Endodermal cell (in vitro differentiated cells): ENCODE measurements at places on chromosomes 2 and 18. TPM values are rescaled to one million over a fixed set of nuclear protein-coding genes. Genes with fewer than 3 reads are reported as not detected.

GRCh38 chr2:144307711-144308110 is 212.2 kb downstream of the ZEB2 start:
- H3K27ac ChIP-seq, result no peak overlapping the region
- no peak for DNase-seq
- no peak overlapping the region for H3K4me3 ChIP-seq

AQP12B gene
- total RNA-seq, result 0.23 TPM in 1 of 3 replicates, not detected in the others

GRCh38 chr18:74519320-74520095 is 14.8 kb upstream of the CNDP1 start:
- no peak for DNase-seq
- H3K27me3 ChIP-seq, result no peaks in the 10 kb centered on the region
- no peak overlapping the region for H3K4me3 ChIP-seq
- peaks cover 72% of the 10 kb centered on the region for H3K36me3 ChIP-seq
- no peaks in the 10 kb centered on the region for H3K4me1 ChIP-seq
- H3K27ac ChIP-seq, result no peak overlapping the region

DNA sequence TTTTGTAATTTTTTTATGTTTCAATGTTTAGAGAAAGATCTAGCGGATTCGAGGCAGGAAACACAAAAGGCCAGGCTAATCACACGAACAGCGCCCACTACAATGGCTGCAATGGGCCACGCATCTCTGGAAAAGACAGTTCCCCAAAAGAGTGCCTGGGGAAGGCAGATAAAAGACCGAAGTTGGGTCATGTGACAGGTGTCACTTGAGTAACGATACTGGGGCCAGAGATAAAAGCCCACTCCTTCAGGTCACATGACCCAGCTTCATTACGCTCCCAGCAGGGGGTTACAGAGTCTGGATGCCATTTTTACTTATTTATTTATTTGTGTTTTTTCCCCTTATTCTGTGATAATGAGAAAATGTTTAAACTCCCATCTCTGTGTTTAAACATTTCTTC is 95.4 kb downstream of the CDK15 start:
- no peaks in the 10 kb centered on the region for H3K27me3 ChIP-seq
- H3K4me3 ChIP-seq, result no peak overlapping the region
- peaks cover 11% of the 10 kb centered on the region for H3K4me1 ChIP-seq
- no peak for DNase-seq

NEURL3 gene
- not detected in 3 replicates for total RNA-seq

TMEM182 gene
- total RNA-seq, result 4.2 to 6.6 TPM (median 5.7 TPM) in 3 replicates

GRCh38 chr2:14255135-14255820 is 377.2 kb upstream of the LRATD1 start:
- H3K4me3 ChIP-seq, result no peak overlapping the region
- peak; percentile 87 for DNase-seq
- no peak overlapping the region for H3K27ac ChIP-seq
- peaks cover 4% of the 10 kb centered on the region for H3K4me1 ChIP-seq
- no peaks in the 10 kb centered on the region for H3K36me3 ChIP-seq

- DNase-seq, result peak; percentile 50
- H3K27me3 ChIP-seq, result no peaks in the 10 kb centered on the region
- no peak overlapping the region for H3K27ac ChIP-seq
- no peaks in the 10 kb centered on the region for H3K36me3 ChIP-seq
Observed at GRCh38 chr2:241774419-241775222, 2.0 kb upstream of the GAL3ST2 start.

GRCh38 chr18:45248240-45248903 is 366.9 kb upstream of the SLC14A2 start:
- H3K36me3 ChIP-seq, result no peaks in the 10 kb centered on the region
- no peaks in the 10 kb centered on the region for H3K4me1 ChIP-seq
- no peaks in the 10 kb centered on the region for H3K27me3 ChIP-seq
- no peak overlapping the region for H3K4me3 ChIP-seq

DNA sequence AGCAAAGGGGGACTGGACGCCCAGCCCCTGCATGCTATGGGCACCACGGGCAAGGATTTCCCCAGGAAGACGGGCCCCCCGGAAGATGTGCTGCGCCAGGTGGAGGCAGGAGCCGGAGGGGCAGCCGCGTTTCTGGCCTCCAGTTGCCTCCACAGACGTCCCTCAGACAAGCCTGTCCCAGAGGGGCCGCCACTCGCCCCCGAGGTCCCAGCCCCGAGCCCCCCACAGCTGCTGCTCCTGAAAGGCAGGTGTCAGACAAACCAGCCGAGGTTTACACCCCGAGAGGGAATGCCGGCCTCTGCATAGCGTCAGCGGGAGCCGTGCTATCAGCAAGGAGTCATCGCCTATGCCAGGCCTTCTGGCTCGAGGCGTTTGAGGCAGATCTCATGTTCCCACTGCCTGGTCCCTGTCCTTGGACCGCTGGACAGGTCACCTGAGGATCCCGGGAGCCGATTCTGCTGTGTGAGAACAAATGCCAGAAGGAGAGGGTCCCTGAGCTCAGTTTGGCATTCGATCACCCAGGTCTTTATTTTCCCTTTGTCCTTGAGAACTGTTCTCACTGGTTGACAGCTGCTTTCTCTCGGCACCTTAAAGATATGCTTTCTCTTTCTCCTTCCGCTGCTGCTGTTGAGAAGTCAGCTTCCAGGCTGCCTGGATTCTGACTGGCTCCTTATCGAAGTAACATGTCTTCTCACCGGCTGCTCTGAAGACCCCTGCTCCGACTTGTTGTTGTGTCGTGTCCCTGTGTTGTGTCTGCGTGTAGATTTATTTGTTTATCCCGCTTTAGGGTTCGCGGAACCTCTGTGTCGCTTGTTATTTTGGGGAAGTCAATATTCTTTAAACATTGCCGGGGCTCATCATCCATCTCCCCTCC is 20.6 kb downstream of the CROCC2 start:
- no peaks in the 10 kb centered on the region for H3K36me3 ChIP-seq
- no peak overlapping the region for H3K27ac ChIP-seq
- H3K27me3 ChIP-seq, result no peaks in the 10 kb centered on the region

ABCG8 gene
- not detected in 2 replicates for total RNA-seq

CCDC178 gene
- 0.22 and 0.29 TPM in 2 replicates for total RNA-seq

DNA sequence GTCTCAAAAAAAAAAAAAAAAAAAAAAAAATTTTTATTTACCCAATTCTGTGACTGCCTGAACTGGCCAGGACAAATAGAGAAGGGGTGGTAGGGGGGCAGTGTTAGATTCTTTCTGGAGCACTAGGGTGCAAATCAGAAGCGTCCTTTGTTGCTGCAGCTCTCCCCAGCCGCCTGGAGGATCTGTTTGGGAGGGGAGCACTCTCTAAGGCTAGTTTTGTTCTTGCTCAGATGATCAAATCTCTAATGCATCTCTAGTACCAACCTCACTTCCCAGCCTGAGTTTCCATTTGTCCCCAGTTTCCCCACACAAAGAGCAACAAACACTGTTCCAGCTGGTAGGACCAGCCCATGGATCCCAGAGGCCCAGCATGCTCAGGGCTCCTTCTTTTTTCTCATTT is 83.0 kb downstream of the GBX2 start:
- H3K4me1 ChIP-seq, result peaks cover 17% of the 10 kb centered on the region
- no peak for DNase-seq
- peak overlapping the region; percentile 67 for H3K27ac ChIP-seq

DNA sequence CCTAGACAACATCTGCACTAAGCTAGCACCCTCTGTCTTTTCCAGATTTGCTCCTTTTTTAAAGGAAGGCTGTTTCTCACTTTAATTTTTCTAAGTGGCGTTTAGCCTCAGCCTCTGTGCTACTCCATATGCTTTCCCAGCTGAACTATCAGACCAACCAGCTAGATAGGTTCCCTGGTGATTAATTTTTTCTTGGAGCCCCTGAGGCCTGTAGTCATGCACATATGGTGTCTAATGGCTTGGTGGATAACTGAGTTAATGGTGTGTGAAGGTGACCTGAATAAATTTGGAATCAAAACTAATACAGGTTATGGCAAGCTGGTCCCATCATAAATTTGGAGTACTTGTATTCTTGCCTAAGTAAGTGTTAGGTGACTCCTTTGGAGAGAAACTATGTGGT is 135.5 kb downstream of the MGAT5 start:
- no peak overlapping the region for H3K27ac ChIP-seq
- no peaks in the 10 kb centered on the region for H3K4me1 ChIP-seq
- no peaks in the 10 kb centered on the region for H3K27me3 ChIP-seq
- H3K36me3 ChIP-seq, result no peaks in the 10 kb centered on the region

ADI1 gene
- 40.1 and 41.1 TPM in 2 replicates for total RNA-seq

DNA sequence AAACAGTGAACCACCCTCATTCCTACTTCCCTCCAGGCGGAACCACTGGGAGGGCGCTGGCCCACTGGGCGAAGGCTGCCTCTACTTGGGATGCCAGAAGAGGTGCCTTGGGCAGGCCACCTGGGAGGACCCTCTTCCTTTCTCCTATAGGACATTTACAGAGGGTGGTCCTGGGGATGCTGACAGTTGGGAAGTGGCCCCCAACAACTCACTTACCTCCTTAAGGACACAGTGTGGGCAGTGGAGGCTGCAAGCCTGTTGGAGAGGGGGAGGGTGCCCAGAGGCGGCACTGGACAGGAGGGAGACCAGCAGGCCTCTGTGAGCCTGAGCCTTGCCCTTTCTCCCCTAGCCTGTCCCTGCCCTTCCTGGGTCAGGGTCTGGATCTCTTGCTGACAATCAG is 346.4 kb upstream of the HS6ST1 start:
- no peak overlapping the region for H3K27ac ChIP-seq
- H3K36me3 ChIP-seq, result no peaks in the 10 kb centered on the region
- DNase-seq, result no peak
- peaks cover 8% of the 10 kb centered on the region for H3K27me3 ChIP-seq
- no peak overlapping the region for H3K4me3 ChIP-seq

DSG1 gene
- total RNA-seq, result not detected in 2 replicates

DNA sequence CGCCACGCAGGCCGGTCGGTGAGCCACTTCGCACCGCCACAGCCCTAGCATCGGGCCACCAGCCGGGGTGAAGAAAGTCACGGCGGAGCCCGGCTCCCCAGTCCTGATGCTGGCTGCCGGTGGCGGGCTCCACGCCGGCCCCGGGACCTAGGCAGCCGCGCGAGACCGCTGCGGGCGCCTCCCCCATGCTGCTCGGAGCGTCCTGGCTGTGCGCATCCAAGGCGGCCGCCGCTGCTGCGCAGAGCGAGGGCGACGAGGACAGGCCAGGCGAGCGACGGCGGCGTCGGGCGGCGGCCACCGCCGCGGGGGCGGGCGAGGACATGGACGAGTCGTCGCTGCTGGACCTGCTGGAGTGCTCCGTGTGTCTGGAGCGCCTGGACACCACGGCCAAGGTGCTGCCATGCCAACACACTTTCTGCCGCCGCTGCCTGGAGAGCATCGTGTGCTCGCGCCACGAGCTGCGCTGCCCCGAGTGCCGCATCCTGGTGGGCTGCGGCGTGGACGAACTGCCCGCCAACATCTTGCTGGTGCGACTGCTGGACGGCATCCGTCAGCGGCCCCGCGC is 433 bp downstream of the SH3RF3 start:
- H3K36me3 ChIP-seq, result no peaks in the 10 kb centered on the region
- DNase-seq, result peak; percentile 74
- H3K27ac ChIP-seq, result no peak overlapping the region
- peaks cover 58% of the 10 kb centered on the region for H3K27me3 ChIP-seq
- H3K4me1 ChIP-seq, result no peaks in the 10 kb centered on the region
- peak overlapping the region; percentile 77 for H3K4me3 ChIP-seq

GRCh38 chr2:29000481-29000880 is 19.4 kb downstream of the TOGARAM2 start:
- H3K27me3 ChIP-seq, result no peaks in the 10 kb centered on the region
- H3K4me3 ChIP-seq, result no peak overlapping the region
- H3K36me3 ChIP-seq, result no peaks in the 10 kb centered on the region
- H3K4me1 ChIP-seq, result no peaks in the 10 kb centered on the region
- no peak for DNase-seq
- no peak overlapping the region for H3K27ac ChIP-seq

GRCh38 chr2:84286878-84287277 is 172.2 kb downstream of the SUCLG1 start:
- H3K27me3 ChIP-seq, result no peaks in the 10 kb centered on the region
- H3K4me1 ChIP-seq, result no peaks in the 10 kb centered on the region
- no peak for DNase-seq
- H3K4me3 ChIP-seq, result no peak overlapping the region
- no peaks in the 10 kb centered on the region for H3K36me3 ChIP-seq

DNA sequence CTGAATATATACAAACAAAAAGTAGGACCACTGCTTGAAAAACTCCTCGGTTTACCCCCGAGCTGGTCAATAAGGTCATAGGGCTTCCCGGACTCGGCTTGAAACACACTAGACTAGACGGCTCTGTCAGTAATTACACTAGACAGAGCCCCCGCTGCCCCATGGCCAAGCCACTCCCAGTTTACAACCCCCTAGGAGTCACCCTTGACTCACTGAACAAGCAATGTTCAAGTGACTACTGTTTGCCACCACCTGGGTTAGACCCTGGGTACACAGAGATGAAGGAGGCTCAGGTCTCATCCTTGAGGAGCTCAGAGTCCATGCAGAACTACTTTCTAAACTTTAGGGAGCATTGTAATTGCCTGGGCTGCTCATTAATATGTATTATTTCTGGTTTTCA is 13.7 kb upstream of the PRELID3A start:
- H3K27ac ChIP-seq, result no peak overlapping the region
- no peaks in the 10 kb centered on the region for H3K27me3 ChIP-seq
- no peak for DNase-seq
- H3K36me3 ChIP-seq, result no peaks in the 10 kb centered on the region
- no peak overlapping the region for H3K4me3 ChIP-seq
- H3K4me1 ChIP-seq, result no peaks in the 10 kb centered on the region

- no peak for DNase-seq
- H3K27me3 ChIP-seq, result no peaks in the 10 kb centered on the region
- no peak overlapping the region for H3K27ac ChIP-seq
- no peaks in the 10 kb centered on the region for H3K36me3 ChIP-seq
- H3K4me3 ChIP-seq, result no peak overlapping the region
Observed at GRCh38 chr2:197078535-197078934, 152.0 kb upstream of the PGAP1 start.

GRCh38 chr2:106004851-106005250 is 189.2 kb downstream of the UXS1 start:
- H3K27me3 ChIP-seq, result no peaks in the 10 kb centered on the region
- H3K36me3 ChIP-seq, result no peaks in the 10 kb centered on the region
- no peak for DNase-seq
- H3K27ac ChIP-seq, result no peak overlapping the region

XIRP2 gene
- not detected in 3 replicates for total RNA-seq

DNA sequence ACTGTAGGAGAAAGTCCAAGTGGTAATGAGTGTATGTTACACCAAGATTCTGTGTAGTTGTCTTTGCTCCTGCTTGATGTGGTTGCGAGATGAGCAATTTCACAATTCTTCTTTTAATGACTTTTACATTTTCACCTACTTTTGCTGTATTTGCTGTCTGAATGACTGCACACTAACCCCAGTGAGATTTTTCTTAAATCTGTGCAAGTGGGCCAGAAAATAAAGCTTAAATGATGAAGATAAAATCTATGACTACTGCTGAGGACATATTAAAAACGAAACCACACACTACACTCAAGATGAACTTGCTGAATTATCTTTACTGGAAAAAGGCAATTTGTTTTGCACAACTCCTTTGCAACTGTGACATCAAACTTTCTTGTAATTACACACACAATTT is 4.1 kb downstream of the LDAH start:
- H3K4me1 ChIP-seq, result no peaks in the 10 kb centered on the region
- H3K27me3 ChIP-seq, result peaks cover 2% of the 10 kb centered on the region
- no peak for DNase-seq
- no peak overlapping the region for H3K27ac ChIP-seq
- H3K4me3 ChIP-seq, result no peak overlapping the region
